ENCODE measurements at places on chromosomes 6 and 20.

DNA sequence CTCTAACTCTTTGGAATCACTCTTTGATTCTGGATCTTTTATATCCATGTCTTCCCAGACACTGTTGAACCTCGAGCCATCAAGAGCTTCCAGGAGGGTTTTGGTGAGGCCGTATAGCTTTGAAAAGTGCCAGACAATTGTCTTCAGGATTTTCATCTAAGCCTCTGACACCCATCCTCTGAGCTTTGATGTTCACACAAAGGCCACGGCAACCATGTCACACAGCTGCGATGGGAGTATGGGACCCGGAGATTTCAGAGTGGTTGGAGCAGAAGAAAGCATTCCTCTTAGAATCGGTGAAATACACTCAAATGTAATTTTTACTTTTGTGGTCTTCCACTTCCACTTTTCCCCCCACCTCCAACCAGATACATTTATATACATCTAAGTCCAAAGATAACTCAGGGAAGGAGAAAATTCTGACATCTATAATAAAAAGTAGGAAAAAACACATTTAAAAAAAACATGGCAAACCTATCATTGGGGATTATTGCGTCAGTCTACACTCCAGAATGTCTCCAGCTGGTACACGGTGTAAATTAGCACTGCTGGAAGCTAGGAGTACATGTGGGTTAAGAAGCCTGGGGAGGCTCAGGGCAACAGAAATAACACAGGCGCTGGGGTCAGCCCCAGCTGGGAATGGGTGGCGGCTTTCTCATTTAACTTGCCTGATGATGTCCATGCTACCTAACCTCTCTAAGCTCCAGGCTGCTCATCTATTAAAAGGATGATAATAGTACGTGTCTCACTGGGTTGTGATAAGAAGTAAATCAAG lies 92.7 kb downstream of the LY86 start:
- DNase-seq, result no peak

DNA sequence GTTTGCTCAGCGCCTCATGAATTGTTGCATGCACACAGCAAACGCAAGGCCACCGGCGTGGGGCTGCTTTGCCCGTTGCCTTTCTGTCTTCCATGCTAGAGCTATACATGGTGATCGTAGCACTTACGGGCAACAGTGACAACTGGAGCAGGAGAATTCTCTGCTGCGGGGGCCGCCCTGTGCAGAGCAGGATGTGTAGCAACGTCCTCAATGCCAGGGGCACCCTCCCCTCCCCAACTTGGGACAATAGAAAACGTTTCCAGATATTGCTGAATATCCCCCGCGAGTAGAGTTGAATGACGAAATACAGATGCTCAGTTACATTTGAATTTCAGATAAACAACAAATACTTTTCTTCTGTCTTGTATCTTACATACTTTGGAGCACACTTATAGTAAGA lies 198.7 kb downstream of the TFAP2C start:
- no peak for DNase-seq

DNA sequence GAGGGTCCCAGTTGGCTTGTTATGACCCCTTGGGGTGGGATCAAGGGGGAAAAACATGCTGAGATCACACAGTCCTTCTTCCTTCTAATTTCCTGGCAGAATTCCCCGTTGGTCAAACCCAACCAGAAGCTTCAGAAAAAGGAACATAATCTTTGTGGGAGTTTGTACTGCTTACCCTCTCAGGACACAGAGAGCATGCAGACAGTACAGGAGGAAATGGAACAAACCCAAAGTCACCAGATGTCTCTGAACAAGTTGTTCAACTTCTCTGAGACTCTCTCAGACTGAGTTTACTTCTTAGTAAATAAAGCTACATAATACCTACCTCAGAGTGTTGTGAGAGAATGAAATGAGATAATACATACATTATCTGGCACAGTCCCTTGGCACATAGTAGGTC lies 181.1 kb upstream of the TSHZ2 start:
- DNase-seq, result no peak

DNA sequence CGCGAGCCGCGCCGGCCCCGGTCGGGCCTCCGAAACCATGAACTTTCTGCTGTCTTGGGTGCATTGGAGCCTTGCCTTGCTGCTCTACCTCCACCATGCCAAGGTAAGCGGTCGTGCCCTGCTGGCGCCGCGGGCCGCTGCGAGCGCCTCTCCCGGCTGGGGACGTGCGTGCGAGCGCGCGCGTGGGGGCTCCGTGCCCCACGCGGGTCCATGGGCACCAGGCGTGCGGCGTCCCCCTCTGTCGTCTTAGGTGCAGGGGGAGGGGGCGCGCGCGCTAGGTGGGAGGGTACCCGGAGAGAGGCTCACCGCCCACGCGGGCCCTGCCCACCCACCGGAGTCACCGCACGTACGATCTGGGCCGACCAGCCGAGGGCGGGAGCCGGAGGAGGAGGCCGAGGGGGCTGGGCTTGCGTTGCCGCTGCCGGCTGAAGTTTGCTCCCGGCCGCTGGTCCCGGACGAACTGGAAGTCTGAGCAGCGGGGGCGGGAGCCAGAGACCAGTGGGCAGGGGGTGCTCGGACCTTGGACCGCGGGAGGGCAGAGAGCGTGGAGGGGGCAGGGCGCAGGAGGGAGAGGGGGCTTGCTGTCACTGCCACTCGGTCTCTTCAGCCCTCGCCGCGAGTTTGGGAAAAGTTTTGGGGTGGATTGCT lies 1.3 kb downstream of the VEGFA start:
- no peak for DNase-seq
